ENCODE measurements at places on chromosomes 13 and 19.

- H3K4me1 ChIP-seq = no peaks in the 10 kb centered on the region
- H3K36me3 ChIP-seq = no peaks in the 10 kb centered on the region
- peak; percentile 33 for DNase-seq
Measured at GRCh38 chr19:49210108-49210900, 52.7 kb downstream of the TRPM4 start.

- no peak overlapping the region for H3K27ac ChIP-seq
- no peaks in the 10 kb centered on the region for H3K4me1 ChIP-seq
Measured at GRCh38 chr13:98681049-98681448, 71.4 kb downstream of the SLC15A1 start.

DNA sequence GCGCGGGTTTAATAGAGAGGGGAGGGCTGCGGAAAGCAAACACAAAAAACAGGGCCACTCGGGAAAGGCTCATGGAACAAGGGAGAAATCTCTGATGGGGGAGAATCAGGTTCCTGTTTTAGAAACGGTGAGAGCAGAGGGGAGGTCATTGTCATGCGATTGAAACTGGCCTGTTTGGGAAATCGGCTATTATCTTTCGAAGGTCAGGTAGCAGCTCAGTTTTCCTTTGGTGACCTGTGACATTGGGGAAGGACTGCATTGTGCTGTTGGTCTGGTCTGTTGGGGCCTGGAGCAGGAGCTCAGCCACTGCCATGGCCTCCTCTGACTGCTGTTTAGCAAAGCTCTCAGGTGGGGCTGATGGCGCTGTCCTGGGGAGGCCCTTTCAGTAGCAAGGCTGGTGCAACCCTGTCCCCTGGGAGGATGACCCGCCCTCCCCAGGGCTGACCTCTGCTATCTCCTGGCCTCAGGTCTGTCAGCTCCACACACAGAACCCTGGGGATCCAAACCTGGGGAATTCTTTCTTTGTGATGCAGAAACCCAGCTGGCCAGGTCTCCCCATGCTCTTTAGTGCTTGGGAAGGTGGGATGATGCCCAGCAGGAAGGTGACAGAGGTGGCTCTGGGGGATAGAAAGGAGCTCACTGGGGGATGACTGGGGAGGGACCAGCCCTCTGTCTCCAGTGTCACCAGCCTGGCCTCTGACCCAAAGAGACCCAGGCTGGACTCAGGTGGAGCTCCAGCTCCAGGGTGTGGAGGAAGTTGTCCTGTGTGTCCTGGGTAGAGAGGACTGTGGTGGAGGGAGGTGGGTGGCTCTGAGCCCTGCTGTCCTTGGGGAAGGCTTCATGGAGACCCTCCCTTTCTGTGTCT is 21.2 kb upstream of the CD177 start:
- H3K4me1 ChIP-seq = no peaks in the 10 kb centered on the region
- no peaks in the 10 kb centered on the region for H3K27me3 ChIP-seq
- no peak overlapping the region for H3K4me3 ChIP-seq
- no peaks in the 10 kb centered on the region for H3K36me3 ChIP-seq

GRCh38 chr13:19993024-19993423 is 34.5 kb downstream of the ZMYM2 start:
- H3K36me3 ChIP-seq = peaks cover 14% of the 10 kb centered on the region
- no peak for DNase-seq
- no peaks in the 10 kb centered on the region for H3K27me3 ChIP-seq

DNA sequence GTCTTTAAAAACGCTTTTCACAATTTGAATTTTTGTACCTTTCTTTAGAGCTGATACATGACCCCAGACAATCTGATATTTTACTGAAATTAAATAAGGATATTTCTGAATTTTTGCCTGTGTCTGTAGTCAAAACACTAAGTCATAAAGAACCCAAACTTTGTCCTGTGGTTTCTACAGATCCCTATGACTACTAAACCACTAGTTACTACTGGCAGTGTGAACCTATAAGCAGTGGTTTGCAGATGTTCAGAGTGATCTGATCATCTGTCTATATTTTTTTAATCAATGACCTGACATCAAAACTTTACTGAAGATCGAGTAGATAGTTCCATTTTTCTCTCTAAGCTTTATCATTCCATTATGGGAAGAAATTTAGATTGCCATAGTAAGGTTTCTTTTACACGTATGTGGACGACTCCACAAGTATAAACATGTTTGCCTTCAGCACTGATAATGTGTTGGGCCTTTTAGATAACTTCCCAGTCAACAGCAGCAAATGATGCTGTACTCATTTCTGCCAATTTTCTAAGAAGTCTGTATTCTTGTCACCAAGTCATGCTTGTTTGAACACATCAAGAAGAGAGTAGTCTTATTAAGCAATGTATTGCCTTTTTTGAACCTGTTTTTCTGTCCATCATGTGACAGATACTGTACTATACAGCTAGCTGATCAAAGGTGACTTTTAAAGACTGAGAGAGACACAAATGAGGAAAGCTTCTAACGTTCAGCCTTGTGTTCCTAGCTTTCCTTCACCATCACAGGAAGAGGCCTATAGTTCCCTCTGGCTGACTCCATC is 21.8 kb downstream of the POLR1D start:
- no peaks in the 10 kb centered on the region for H3K4me1 ChIP-seq
- H3K36me3 ChIP-seq = peaks cover 4% of the 10 kb centered on the region
- DNase-seq = no peak
- no peak overlapping the region for H3K4me3 ChIP-seq
- no peak overlapping the region for H3K27ac ChIP-seq

DNA sequence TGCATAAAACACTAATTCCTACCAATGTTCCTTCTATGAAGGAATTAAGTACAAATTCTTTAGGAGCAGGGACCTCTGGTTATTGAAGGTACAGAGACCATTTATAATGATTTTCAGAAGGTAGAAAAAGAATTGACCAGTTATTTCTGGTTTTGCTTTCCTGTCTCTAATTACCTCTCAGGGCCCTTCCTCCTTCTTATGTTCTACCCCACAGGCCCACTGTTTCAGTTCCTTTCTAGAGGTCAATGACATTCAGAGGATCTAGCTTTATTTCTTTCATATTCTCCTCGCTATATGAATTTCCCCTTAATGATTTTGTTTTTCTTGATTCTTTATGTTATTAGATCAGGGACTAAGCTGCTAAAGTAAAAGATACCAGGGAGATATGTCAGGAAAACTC is 345.0 kb upstream of the SPRY2 start:
- H3K27ac ChIP-seq = no peak overlapping the region
- no peaks in the 10 kb centered on the region for H3K27me3 ChIP-seq
- DNase-seq = no peak

DNA sequence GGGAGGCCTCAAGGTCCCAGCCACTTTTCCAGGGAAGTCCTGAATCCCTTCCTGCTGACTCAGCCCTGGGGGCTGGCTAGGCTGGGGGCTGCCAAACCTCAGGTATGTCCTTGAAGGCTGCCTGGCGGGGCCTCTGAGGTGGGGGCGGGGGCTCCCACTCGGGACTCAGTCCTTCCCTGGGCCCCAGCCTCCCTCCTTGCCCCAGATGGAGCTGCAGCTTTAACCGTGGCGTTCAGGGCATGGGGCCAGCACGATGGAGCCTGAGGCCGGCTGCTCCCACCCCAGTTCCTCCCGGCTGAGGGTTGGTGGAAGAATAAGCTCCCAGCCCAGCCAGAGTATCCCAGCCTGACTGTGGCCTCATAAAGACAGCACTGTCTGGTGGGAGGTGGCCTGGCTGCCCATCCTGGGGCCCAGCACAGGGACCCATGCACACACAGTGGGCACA is 12.4 kb downstream of the CILP2 start:
- no peak overlapping the region for H3K4me3 ChIP-seq
- no peak overlapping the region for H3K27ac ChIP-seq
- no peaks in the 10 kb centered on the region for H3K27me3 ChIP-seq
- H3K4me1 ChIP-seq = no peaks in the 10 kb centered on the region
- DNase-seq = no peak

DNA sequence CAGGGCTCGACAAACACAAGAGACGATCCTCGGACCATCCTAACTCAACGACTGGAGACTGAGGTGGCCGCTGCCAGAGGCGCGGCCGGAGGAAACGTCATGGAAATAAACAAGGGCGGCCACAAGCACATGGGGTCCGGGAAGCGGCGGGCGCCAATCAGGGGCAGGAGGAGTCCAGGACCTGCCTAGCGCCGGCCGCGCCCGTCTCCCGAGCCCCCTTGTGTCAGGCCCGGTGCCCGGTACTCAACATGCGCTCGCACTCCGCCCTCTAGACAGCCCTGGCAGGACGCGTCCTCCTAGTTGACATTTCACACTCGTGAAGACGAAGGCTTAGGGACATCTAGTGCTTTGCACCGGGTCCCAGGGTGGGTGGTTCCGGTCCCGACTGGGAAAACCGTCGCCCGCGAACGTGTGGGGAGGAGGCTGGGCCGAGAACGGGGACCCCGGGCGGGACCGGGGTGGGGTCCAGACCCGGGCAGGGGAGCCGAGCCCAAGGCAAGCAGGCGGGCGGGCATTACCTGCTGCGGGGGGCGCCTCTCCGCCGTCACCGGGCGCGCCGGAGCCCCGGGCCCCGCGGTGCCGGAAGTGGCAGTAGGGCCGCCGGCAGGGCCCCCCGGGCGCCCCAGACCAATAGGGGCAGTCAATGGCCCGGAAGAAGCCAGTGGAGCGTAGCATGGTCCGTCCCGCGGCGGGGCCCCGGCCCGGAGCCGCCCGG is 442 bp downstream of the REXO1 start:
- peak; percentile 52 for DNase-seq
- no peaks in the 10 kb centered on the region for H3K27me3 ChIP-seq
- H3K36me3 ChIP-seq = no peaks in the 10 kb centered on the region
- H3K4me1 ChIP-seq = peaks cover 63% of the 10 kb centered on the region
- H3K27ac ChIP-seq = peak overlapping the region; percentile 99
- H3K4me3 ChIP-seq = peak overlapping the region; percentile 85

DNA sequence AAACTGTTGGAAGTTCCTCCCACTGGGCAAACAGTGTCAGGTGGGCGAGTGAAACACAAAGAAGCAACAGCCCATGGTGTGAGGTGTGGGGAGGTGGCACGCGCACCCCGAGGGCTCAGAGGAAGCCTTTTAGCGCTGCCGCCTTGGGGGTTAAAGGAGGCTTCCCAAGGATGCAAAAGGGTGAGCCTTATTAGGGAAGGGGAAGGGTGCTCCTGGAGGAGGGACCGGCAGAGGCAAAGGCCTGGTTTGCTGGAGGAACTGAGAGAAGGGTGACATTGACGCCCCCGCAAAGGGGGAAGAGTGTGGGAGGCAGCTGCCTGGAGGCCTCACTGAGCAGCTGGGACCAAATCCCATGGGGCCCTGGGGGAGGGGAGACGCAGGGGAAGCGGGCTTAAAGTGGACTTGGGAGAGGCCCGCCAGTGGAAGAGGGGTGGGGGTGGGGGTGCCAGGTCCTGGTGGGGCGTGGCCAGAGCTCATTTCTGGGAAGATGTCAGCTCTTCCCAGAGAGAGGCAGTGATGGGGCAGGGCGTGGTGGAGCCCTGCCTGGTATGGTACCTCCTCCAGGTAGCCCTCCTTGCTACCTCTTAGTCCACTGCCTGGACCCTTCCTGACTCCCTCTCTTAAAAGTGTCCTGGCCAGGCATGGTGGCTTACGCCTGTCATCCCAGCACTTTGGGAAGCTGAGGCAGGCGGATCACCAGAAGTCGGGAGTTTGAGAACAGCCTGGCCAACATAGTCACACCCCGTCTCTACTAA is 12.0 kb upstream of the FCHO1 start:
- H3K27me3 ChIP-seq = no peaks in the 10 kb centered on the region
- H3K4me3 ChIP-seq = no peak overlapping the region
- H3K27ac ChIP-seq = no peak overlapping the region
- H3K4me1 ChIP-seq = no peaks in the 10 kb centered on the region

DNA sequence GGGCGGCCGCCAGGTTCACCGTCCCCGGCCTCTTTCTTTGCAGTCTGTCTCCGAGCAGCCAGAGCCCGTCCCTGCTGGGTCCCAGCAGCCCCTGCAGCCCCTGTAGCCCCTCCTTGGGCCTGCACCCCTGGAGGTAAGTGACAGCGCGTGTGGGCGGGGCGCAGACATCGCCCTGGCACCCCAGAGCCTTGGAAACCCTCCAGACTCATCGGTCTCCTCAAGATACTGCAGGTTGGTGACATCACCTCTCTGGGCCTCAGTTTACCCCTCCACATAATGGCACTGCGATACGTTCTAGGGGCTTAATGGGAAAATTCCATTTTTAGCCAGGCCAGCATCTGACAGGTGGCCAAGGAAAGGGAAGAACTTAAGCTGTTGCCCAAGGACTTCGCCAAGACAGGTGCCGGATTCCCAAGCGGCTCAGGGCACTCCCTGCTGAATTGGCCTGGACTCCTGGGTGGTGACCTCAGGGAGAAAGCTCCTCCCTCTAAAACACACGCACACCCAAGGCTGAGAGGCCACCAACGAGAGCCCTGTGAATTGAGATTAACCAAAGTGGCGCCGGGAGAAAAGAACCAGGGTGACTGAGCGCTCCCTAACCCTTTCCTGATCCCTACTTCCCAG is 13.1 kb downstream of the MAST3 start:
- H3K4me3 ChIP-seq = peak overlapping the region; percentile 72
- peak overlapping the region; percentile 85 for H3K27ac ChIP-seq
- no peak for DNase-seq
- no peaks in the 10 kb centered on the region for H3K36me3 ChIP-seq

DNA sequence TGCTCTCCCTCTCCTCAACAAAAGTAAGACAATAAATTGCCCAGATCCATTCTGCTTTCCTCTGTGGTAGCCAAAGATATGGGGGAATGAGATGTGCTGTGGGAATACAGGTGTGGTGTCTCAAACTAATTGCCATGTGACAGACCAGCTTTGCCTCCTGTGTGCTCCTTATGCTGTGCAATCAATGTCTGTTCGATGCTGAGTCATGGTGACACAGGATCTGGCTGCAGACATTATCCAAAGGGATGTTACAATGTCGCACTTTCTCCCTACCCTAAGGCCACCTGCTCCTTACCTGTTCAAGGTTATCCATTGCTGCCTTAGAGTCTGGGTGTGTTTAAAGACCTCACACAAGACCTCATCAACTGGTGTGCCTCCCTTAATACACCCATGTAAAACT is 32.5 kb downstream of the FGF14 start:
- no peak overlapping the region for H3K4me3 ChIP-seq
- H3K27ac ChIP-seq = no peak overlapping the region
- DNase-seq = no peak
- H3K36me3 ChIP-seq = no peaks in the 10 kb centered on the region
- no peaks in the 10 kb centered on the region for H3K27me3 ChIP-seq

DNA sequence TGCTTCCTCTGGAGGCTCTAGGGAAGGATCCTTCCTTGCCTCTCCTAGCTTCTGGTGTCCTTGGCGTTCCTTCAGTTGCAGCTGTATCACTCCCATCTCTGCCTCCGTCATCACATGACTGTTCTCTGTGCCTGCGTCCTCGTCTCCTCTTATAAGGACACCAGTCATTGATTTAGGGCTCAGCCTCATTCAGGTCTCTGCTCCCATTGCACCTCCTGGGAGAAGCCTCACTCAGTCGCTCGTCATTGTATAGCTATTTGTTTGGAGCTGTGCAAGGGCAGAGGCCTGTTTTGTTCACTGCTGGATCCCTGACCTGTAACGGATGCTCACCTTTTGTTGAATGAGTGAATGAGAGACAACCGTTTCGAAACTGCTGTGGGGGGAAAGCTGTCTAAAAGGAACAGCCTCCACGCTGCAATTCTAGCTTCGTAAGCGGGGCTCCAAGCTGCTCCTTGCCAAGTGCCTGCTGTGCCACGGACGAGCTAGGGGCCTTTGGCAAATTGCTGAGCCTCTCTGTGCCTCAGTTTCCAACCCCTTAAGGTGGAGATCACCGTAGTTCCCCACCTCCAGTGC is 17.2 kb downstream of the BRSK1 start:
- H3K36me3 ChIP-seq = no peaks in the 10 kb centered on the region
- peaks cover 10% of the 10 kb centered on the region for H3K4me1 ChIP-seq
- no peak overlapping the region for H3K27ac ChIP-seq
